Glutamatergic neuron (in vitro differentiated cells): ENCODE measurements at places on chromosomes 1 and 21. TPM values are rescaled to one million over a fixed set of nuclear protein-coding genes. Genes with fewer than 3 reads are reported as not detected.

DNA sequence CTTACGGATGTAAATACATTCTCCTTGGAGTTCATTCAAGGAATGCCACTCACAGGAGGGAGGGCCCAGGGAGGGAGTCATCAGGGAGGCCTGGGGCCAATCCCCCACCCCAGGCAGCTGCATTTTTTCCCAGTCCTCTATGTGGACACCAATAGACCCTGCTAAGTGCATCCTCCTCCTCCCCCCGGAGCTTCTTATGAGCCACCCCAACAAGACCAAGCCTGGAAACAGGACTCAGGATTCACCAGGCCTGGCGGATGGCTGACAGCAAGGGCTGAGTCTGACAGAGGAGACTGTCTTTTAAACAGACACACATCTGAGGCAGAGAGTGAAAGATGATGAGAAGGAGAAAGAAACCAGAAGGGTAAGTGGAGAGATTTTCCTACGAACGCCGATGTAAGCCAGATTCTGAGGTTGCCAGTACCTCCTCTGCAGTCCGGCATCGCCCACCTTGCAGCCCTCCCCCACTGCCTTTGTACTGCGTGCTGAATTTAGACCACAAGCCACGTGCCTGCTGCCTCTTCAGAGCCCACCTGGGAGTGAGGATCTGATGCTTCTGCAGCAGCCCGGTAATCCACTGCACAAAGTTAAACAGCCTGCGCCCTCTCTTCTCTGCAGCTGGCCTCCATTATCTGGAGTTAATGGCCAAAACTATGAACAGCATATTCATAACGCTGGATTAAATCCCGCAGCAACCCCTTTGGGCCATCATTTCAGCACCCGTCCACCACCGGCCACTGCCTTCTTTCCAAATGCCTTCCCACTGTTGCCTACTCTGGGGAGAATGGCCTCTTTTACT lies 17.6 kb upstream of the SFPQ start:
- peak; percentile 20 for DNase-seq

GRCh38 chr1:68594851-68595250 lies 98.0 kb upstream of the DEPDC1 start:
- no peak for DNase-seq

DNA sequence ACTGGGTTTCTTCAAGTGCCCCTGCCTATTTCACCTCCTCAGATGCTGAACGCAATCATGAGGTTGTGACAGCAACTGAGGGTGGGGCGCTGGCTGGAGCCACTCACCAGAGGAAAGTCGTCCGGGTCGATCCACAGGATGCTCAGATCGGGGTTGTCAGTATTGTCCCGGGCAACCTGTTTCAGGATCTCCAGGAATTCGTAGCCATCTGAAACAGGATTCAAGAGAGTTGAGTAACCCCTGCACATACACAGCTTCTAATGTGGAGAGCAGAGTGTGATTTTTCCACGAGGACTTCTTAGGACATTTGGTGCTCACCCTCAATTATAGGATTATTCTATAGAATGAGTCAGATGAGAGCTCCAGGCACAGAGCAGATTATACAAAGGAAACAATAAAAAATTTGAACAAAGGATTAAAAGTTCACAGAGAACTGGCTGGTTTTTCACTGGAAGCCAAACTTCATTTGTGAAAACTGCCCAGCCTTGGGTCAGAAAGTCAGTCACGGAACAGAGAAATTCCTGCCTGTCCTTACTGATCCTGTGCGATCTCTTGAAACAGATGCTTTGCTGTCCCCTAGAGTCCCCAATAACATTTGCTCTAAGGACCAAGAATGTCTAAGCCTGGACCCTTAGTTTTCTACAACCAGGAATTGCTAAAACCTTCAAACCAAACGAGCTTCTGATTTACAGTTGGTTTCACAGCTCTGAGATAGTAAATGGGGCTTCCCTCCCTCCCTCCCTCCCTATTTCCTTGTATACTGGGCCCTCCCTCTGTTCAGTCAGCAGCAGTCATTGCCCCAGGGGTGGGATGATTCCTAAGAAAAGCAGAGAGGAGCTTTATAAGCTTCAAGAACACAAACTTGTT lies 63.2 kb downstream of the CASQ2 start:
- DNase-seq = no peak

GRCh38 chr21:37915941-37916309 lies 332 bp downstream of the KCNJ6 start:
- peak; percentile 77 for DNase-seq

GRCh38 chr1:241323514-241324195 lies 33.4 kb downstream of the RGS7 start:
- DNase-seq = no peak

DNA sequence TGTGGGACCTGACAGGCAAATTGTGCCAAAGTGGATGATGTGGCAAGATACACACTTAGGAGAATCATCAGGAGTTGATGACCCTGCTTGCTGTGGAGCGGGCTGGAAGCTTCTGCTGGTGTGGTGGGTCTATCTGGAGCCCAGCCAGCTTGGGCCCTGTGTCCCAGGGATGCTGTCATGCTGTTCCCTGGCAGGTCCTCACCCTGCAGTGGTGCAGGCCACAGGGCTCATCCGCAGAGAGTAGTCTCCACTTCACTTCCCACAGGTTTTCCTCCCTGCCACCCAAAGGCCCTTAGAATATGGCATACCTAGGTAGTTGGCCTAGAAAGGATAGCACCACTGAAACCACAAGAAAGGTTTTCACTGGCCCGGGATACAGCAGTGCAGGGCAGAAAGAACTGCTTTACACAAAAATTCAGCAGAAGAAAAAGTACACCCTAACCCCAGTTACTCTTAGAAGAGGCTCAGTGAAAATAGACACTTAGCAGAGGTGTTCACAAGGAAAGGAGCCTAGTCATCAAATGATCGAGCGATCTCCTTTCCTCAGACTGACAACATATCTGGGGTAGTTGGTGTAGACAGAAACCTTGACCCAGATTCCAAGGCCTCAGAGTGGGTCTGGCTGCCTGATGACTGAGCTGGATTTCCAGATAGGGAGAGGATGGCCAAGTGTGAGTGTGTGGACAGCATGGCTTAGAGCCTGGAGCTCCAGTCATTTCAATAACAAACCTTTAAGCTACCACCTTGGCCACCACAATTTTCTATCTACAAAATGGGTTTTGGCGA lies 1.3 kb upstream of the C1orf226 start:
- no peak for DNase-seq

GRCh38 chr1:203287109-203287893 lies 18.0 kb upstream of the BTG2 start:
- peak; percentile 54 for DNase-seq

DNA sequence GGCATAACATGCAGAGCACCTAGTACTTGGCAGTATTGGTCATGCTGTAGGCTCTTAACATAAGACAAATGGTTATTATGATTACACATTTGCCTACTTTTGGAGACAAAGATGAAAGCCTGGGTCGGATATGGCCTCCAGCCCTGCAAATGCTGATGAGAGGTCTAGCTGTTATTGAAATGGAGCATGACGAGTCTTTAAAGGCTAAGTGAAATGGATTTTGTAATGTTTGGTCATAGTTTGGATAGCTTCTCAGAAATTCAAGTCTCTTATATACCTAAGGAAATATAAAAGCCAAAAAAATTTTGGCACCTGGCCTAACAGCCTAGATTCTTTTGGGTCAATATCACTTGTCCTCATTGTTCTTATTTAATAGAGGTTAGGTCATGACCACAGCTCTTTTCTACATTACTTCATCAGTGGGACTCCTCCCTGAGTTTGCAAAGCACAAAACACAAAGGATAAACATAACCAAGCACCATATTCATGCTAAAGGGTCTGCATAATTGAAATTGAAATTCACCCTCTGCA lies 69.2 kb upstream of the WLS start:
- DNase-seq = no peak

PRR9 gene
- not detected for total RNA-seq

DNMT3L gene
- total RNA-seq = not detected

DNA sequence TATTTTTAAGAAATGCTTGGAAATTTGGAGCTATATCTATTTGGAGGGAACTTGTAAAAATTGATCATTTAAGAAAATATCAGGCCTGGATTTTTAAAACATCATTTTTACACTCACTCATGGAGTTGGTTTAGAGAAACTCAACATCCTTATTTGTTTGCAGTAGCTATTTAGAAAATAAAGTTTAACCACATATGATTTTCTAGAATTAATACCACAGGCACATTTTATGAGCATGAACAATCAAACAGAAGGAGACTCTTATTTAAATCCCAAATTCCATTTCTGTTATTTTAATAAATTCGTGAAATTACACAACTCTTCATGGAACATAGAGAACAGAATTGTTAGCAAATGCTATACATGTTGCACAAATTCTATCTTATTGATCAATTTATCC lies 3.2 kb downstream of the CDKN2C start:
- DNase-seq = no peak

- peak; percentile 63 for DNase-seq
These were observed 10.6 kb upstream of the PARS2 start for GRCh38 chr1:54774820-54775498.

GRCh38 chr1:29230553-29231378 lies at the start of gene MECR:
Gene MECR, minus strand, starts transcription at chr1:29230934. Its CDS starts 28 bp downstream, at chr1:29230906.
- DNase-seq = peak; percentile 97
